ENCODE measurements at places on chromosomes 6 and 20.

DNA sequence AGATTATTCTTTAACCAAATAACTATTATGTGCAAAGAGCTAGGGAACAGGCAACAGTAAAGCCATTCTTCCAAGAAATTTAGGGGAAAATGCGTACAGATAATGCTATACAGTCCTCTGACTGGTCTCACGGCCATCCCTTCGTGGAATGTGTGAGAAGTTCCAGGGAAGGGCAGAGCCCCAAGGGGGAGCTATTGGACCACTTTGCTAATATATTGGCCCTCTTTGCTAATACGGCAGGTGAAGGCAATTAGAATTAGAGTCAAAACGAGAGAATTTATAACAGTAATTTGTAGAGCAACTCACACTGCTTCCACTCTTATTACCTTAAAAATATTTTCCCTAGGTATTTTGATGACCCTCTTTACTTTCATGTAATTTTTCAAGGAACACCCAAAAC lies 140.4 kb downstream of the IMPG1 start:
- no peak for DNase-seq

DNA sequence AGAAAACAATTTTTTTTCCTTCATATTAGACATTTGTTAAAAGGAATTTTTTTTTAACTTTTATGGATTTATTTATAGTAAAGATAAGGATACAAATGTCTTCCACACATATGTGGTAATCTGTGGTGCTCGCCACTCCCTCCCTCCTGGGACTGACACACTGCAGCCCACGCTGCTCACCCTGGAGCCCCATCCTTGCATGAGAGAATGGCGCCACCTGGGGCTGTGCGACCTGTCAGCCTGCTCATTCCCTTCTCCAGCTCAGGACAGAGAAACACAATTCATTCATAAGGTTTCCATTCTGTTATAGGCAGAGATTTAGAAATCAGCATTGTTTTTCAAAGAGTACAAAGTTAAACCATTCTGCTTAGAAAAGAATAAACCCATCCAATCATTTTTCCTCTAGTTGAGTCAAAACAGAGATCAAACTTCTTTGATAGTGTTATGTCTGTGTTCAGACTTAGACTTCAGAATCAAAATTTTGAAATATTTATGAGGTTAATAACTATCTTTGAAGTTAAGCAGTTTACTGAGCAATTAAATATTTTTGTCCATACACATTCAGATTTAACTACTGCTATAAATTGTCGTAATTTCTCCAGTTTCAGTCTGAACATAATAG lies 42.8 kb upstream of the DYNLRB1 start:
- DNase-seq: peak; percentile 43

DNA sequence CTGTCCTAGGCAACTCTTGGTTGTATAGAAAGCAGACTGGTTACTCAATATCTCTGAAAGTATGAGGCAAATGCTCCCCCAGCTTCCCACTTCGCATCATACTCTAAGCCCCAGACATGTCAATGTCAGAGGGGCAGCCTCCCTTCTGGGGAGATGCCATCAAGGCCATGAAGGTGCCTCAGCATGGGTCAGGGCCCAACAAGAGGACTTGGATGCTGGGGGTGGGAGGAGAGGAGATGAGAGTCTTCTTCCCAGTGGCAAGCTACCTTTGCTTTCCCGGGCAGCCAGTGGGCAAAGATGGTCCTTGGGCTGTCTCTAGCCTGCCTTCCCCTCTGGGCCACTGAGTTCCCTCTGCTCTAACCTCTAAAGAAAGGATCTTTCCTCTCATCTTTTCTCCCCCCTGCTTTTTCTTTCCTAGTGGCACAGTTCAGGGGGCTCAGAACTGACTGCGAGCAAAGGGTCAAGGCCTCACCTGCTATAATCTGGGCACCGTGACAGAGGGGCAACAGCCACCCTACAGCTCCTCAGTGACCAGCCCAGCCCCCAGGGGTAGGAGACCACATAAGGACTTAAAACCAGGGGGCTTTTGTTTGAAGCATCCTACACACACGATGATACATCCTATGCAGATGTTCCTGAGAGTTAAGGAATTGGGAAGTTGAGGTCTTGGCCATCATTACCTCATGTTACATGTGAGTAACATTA lies 26.2 kb downstream of the MOCS1 start:
- DNase-seq: no peak

GRCh38 chr6:90369651-90370050 lies 73.0 kb upstream of the BACH2 start:
- DNase-seq: no peak

GRCh38 chr6:68128211-68128610 lies 506.9 kb upstream of the ADGRB3 start:
- DNase-seq: no peak

GRCh38 chr6:170480050-170480692 lies 72.9 kb downstream of the PSMB1 start:
- no peak for DNase-seq

GRCh38 chr6:14704383-14705271 lies 541.2 kb upstream of the JARID2 start:
- DNase-seq: no peak

Measured in stimulated activated CD4-positive, alpha-beta T cell treated with anti-CD3 and anti-CD28 coated beads, Interleukin-2, amount 100 ng/mL, for 24 hours (primary cell).